ENCODE measurements at places on chromosomes 6 and 20.

DNA sequence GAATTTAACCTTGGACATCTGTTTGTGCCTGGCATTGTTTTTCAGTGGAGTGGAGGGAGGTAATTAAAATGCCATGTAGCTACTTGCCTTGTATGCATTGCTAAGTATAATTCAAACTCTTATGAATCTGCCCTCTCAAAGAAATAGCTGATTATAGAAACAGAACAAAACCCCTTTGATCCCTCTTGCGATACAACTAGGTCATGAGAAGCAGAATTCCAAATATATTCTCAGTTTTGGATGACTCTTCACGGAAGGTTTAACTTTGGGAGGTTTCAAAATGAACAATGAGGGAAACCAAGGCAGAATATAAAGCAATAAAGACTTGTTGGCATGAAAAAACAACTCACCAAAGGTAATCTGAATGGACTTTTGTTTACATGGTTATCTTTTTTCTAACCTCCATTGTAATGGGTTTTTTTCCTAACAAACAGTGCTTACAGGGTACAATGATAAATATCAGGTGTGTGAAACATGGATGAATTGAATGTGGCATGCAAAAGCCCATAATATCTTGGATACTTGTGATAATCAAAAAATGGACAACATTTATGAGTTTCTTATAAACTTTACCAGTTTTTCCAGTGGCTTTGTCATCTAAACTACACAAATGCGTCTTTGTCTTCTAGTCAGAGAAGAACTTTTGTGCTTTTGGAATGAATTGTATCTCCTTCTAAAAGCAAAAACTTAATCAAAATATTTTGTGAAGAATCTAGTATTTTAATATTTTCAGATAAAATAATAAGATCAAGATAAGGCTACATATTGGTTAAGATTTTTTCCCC is 15.7 kb upstream of the HEY2 start:
- no peak for DNase-seq

GRCh38 chr6:13527671-13528056 is 40.3 kb upstream of the GFOD1 start:
- no peak for DNase-seq

- DNase-seq = peak; percentile 97
Observed at GRCh38 chr20:17569616-17570346, at the start of gene DSTN. DSTN (plus strand) TSS chr20:17570075; CDS start chr20:17570209, 134 bp downstream.

DNA sequence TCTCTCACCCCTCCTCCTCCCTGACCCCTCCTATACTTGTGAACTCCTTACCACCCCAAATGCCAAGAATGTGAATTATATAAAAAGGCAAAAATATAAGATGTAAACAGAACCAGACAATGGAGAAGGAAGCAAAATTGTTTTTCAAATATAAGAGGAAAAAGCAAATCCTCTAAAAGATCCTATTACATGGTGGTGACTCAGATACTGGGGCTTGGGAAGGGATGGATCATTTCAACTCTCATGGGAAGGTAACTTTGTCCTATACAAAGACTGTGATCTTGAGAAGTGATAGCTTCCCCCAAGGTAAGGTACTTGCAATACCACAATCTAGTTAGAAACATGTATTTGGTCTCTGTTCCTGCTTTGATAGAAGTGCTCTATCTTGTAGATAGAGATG is 24.6 kb upstream of the TNFRSF21 start:
- no peak for DNase-seq

- DNase-seq = no peak
Observed at GRCh38 chr6:128807577-128807976, 75.4 kb upstream of the LAMA2 start.

DNA sequence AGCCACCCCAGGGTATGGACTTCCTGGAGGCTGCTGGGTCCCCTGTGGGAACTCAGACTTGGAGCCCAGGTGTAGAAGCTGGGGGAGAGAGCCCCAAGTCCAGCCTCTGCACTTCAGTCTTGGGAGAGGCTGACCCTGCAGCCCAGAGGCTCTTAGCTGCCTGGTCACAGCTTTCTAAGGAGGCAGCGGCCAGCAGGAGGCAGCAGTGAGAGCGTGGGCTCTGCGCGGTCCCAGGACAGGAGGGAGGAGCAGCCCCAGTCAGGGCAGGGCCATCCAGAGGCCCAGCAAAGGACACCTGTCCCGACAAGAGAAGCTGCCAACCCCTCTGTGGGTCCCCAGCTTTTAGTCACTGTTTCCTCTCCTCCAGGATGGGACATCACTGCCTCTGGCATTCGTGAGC is 9.4 kb downstream of the TREML2 start:
- no peak for DNase-seq

- no peak for DNase-seq
Observed at GRCh38 chr20:1622450-1622849, 2.6 kb upstream of the SIRPB1 start.

DNA sequence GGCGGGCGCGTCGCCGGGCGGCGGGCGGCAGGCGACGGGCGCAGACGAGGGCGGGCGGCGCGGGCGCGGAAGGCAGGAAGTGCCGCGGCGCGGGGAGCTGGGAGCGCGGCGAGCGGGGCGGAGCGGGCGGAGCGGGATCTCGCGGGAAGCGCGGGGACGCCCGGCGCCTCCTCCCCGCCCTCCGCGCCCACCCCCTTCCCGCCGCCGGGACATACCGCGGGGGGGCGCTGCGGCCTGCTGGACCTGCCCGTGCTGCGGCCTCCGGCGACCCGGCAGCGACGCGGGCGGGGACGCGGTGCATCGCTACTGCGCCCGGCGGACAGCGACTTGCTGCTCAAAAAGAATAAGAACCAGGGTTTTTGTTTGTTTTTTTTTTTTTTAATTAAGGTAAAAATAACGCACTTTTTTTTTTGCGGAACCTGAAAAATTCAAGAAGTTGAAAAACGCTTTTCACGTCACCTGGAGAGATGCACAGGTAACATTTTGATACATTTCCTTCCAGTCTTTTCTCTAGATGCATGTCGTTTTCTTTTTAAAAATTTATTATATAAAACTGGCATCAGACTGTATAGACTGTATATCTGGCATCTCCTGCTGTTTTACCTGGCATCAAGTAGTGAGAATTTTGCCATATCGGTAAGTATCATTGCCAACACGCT is at the start of gene CENPB:
TSS of gene CENPB (minus strand) at position 76 of the 659 bp plus-strand sequence. CDS start 257 bp downstream, outside the sequence.
- peak; percentile 94 for DNase-seq

DNA sequence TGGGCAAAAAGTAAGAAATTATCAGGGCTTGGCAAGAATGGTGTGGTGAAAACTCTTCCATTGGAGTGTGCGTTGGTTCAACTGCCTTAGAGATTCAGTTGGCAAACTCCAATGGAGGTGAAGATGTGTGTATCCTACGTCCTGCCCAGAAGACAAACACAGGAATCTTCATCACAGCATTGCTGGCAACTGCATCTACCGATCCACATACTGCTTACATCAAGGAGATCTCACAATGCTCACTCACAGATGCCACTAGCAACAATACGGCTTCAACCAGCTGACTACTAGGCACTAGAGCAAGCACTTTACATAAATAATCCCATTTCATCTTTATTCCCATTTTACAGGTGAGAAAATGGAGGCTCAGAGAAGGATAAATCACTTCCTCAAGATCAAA is 10.0 kb upstream of the SPO11 start:
- no peak for DNase-seq

DNA sequence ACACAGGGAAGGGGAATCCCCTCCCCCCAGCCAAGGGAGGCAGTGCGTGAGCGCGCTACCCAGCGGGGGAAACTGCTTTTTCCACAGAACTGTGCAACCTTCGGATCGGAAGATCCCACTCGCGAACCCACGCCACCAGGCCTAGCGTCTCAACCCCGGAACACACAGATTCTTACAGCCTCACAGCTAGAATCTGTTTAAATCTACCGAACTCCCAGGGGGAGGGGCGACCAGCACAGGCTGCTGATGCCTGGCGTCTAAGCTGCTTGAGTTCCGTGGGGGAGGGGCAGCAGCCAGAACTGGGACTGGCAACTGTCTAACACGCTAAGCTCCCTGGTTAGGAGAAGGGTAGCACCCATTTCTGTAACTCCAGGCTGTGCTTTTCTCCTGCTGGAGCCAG is 217.3 kb upstream of the TENT5A start:
- no peak for DNase-seq

GRCh38 chr6:135686784-135687301 is 164.7 kb upstream of the PDE7B start:
- DNase-seq = no peak

- no peak for DNase-seq
Observed at GRCh38 chr6:75317503-75318206, 33.1 kb upstream of the TMEM30A start.

- DNase-seq = no peak
Observed at GRCh38 chr20:64065974-64066343, 3.0 kb downstream of the TCEA2 start.

DNA sequence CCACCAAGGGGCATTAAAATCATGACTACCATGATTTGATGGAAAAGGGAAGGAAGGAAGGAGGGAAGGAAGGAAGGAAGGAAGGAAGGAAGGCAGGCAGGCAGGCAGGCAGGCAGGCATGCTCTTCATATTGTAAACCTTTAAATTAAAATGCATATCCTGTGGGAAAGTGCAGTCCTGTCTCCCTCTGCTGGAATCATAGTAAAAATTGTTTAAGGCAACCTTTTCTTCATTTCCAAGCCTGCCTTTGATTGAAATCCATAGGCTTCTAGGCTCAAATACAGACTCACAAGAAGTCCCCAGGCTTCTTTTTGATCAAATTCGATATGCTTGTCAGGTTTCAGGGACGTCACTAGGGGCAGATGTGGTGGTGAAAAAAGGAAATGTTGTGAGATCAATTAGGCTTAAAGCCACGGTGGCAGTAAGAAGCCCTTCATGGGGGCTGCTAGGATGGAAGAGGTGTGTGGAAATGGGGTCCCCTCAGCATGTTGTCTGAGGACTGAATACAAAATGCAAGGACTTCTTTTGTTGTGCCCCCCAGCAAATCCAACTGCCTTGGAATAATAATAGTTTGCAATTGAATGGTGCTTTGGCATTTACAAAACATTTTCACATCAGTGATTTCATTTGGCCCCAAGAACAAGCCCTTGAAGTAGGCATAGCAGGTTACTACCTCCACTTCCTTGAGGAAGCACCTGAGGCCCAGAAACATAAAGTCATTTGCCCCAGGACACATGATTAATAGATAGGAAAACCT is 25.6 kb upstream of the GABRR1 start:
- peak; percentile 45 for DNase-seq

- DNase-seq = peak; percentile 70
Observed at GRCh38 chr6:2765896-2766766, 938 bp downstream of the WRNIP1 start.

GRCh38 chr6:14638906-14639761 is 521.6 kb downstream of the CD83 start:
- peak; percentile 46 for DNase-seq

- DNase-seq = peak; percentile 38
Observed at GRCh38 chr20:50138479-50139393, 14.8 kb downstream of the PEDS1 start.

DNA sequence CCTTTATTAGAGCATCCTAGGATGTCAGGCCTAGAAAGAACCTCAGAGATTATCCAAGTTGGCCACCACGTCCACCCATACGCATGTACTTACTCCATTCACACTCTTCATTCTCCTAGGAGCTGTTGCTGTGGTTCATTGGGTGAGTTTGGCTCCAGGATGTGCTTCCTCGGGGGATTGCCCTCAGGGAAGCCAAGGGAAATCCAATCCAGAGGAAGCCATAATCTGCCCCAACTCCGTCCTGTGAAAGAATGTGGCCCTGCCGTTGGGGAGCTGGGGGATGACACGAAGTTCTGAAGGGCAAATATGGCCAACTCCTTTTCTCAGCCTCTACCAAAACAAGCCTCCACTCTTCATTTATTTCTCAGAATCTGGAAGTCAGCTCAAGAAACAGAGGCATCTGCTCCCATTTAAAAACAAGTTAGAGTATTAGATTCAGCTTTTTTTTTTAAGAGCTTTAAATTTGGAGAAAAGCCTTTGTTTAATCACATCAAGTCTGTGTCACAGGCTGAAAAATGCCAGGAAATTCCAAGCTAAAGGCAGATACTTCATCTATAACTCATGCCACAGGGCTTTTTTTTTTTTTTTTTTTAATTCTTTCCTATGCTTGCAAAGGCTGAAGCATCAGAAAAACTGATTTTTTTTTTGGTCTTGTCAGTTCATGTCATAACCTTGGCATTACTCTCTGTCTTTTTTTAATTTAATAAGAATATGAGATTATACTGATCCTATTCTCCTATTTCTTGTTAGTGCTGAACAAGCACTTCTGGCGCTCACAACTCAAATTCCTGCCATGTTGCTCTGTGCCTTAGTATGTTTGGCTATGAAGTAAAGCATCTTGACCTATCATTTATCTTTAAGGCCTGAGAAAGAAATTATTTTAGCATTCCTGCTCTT is 480.9 kb upstream of the MARCKS start:
- peak; percentile 53 for DNase-seq

DNA sequence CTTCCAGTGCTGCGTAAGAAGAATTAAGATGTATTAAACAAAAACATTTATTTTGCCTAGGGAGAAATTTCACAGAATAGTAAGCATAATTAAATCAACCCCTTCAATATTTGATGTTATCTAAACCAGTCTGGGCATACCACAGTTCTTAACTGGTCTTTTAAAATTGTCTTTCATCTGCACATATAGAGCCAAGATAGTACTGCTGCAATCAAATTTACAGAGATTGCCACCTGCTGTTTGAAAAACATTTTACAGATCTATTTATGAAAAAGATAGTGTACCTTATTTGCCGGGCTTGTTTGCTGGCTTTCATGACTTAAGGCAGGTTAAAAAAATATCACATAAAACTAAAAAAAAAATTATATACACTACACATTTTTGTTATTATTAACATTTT is 323.2 kb downstream of the ADGRB3 start:
- no peak for DNase-seq

DNA sequence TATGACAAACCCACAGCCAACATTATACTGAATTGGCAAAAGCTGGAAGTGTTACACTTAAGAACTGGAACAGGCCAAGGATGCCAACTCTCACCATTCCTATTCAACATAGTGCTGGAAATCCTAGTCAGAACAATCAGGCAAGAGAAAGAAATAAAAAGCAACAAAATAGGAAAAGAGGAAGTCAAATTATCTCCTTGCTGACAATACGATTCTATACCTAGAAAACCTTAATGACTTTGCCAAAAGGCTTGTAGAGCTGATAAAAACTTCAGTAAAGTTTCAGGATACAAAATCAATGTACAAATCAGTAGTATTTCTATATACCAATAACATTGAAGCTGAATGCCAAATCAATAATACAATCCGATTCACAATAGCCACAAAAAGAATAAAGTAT is 32.4 kb downstream of the OR5V1 start:
- DNase-seq = no peak
